ENCODE measurements at places on chromosomes 1 and 21.

DNA sequence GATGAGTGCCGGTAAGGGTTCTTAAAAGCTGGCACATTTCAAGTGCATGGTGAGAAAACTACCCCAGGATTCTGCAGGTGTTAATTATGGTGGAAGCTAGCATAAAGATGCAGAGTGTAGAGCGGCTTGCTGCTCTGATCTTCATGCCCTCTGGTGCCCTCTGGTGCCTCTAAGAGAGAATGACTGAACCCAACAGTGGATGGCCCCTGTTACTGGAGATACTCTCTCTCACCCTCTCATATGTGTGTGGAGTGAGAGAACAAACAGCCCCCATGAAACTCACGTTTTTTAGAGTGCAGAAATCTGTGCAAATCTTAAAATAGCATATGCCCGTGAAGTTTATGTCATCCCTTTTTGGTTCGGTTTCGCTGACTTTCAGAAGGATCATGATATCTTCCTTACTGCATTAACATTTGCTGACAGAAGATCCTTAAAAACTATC, 90.0 kb downstream of the GRIK1 start:
- peak; percentile 68 for DNase-seq

GRCh38 chr1:176878750-176879536, 285.6 kb downstream of the ASTN1 start:
- no peak for DNase-seq

DNA sequence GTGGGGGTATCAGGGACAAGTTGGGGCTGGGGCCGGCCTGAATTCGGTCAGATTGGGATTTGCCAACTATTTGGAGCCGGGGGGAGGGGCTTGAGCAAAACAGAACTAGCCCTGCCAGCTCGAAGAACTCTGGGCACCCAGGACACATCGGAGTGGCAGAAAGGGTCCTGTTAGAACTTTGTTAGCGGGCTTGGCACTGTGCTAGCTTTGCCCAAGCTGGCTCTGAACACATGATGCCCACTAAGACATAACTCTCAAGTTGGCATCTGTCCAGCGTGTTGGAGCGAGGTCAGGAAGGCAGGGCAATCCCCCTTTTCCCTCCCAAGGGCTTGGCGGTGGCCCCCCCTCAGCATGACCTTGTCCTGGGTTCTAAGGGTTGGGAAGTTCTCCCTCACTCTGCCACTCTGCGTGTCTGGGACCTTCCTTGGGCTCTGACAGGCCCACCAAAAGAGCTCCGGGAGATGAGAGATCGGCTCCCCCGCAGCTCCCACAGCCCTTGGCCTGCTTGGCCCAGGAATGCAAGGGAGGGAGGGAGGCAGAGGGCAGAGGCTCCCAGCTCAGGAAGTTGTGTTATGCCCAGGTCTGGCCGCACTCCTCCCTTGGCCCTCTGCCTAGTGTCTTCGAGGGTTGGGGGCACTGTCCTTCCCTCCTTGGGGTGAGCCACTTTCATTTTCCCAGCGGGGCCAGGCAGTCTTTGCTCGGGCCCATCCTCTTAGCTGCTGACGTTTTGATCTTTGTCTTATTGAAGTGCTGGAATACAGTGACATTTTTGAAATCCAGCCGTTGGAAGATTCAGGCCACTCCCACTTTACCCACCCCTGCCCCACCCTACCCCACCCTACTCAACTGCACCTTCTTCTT, 1.2 kb downstream of the LMNA start:
- no peak for DNase-seq

DNA sequence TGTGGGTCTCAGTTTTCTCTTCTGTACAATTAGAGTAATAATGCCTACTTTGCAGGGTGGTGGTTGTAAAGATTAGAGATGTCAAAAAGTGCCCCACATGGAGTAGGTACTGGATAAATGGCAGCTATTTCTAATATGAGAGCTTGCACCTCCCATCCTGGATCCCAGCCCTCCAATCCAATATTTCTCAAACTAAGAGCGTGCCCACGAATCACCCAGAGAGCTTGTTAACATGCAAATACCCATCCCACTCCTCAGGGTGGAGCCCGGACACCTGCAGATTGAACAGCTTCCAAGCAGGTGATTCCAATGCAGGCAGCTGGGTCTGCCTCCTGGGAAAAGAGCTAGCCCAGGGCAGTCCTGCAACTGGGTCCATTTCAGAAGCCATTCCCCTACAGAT, 33.0 kb downstream of the LRRN2 start:
- DNase-seq = no peak

- no peak for DNase-seq
Measured at GRCh38 chr1:110348771-110349170, 9.6 kb downstream of the RBM15 start.

- DNase-seq = peak; percentile 65
Measured at GRCh38 chr1:186155594-186155993, 219.5 kb downstream of the TPR start.

DNA sequence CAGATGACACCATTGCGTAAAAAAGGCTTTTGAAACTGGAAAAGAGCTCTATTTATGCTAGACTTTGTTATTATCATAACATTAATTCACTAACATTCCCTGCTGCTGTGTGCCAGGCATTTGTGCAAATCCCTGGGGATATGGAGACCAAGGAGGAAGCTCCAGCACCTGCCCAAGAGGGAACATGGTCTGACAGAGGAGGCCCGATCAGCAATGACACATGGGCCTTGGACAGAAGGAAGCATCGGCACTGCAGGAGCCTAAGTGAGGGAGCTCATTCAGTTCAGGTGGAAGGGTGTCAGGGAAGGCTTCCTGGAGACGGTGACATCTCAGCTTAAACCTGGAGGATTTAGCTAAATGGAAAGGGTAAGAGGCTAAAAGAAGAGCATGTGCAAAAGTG, 13.9 kb downstream of the CAMK2N1 start:
- no peak for DNase-seq

DNA sequence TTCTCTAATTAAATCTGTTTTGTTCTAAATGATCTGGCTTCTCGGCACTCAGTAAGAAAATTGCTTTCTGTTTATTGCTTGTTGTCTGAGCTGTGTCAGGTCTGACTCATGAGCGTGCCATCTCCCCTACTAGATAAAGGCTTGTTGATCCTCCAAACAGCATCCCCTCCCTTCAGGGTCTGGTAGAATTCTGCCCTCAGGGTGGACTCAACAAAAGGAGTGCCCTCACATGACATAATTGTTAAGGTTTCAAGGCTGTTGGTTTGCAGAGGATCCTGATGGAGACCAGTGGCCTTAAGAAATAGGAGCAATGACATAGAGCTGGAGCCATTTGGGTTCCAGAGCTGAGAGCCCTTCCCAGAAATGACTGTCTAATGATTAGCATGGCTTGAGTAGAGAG, 36.0 kb upstream of the ATP2B4 start:
- DNase-seq = no peak

DNA sequence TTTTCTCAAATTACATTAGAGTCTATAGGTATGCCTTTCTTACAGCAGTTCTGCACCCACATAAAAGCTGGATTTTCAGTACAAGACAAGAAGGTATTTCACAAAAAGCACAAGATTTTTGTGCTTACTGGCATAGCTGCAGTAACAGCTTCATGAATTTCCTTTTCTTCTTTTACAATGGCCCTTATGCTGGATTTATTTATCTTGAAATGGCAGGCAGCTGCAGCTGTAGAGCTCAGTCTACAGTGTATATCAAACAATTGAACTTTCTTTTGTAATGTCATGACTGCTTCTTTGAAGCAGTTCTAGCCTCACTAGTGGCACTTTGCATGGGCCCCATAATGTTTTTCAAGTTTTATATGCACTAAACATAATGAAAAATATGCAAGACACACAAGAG, 510.2 kb downstream of the KCNT2 start:
- DNase-seq = no peak

GRCh38 chr1:160767395-160768294, 28.3 kb upstream of the LY9 start:
- no peak for DNase-seq

DNA sequence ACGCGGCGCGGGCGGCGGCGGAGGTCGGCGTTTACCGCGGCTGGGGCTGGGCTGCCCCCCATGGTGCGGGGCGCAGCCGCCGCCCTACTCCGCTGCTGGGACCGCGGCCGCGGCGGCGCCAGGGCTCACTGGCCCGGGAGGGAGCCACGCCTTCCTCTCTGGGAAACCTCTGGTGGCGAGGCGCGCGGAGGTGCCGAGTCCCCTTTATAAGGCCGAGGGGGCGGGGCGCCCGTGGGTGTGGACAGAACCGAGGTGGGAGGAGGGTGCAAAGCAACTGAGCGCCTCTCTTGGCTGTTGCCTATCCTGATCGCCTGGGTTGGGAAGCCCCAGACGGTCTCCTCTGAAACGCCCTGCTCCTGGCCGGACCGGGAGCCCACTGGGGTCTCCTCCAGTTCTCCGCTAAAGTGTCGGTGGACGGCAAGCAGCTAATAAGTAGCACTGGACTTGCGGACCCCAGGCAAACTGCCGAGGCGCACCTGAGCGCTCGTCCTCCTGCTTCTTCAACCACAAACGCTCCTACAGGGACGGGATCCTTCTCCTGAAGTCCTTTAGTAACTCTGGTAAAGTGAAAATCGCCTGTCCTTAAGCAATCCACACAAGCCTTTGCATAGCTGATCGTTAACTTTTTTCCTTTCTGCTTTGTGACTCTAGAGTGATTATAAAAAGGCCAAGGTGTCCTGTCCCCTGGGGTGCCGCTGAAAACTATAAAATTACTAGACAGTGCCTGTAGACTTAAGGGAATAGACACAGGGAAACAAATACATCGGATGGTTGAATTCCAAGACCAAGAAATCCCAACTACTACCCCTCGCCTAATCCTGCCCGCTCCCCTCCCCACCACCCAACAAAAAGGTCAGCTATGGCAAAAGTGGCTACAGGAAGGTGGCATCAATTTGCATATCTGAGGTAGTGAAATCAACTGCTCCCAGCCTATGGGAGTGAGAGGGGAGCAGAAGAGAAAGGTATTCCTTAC, at the start of gene PTGER3:
Gene PTGER3, minus strand, starts transcription at position 182 of the 973 bp plus-strand sequence. CDS start 239 bp downstream, outside the sequence.
- DNase-seq = no peak

DNA sequence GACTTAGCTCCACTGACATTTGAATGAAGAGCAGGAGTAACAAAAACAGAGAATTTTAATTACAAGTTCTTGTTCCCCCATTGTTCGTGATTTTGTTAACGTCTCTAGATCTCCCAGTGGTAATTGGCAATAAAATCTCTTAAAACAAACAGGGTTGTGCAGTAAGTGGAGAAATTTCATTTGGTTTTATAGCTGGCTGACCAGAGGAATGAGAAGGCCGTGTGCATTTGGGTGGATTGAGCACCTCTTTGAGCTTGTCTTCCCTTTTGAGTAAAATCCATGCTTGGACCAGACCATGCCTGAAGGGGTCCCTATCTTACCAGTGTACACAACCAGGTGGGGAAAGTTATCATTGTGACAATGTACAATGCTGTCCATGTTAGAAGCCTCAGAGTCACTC, 137.8 kb downstream of the HIVEP3 start:
- DNase-seq = no peak

DNA sequence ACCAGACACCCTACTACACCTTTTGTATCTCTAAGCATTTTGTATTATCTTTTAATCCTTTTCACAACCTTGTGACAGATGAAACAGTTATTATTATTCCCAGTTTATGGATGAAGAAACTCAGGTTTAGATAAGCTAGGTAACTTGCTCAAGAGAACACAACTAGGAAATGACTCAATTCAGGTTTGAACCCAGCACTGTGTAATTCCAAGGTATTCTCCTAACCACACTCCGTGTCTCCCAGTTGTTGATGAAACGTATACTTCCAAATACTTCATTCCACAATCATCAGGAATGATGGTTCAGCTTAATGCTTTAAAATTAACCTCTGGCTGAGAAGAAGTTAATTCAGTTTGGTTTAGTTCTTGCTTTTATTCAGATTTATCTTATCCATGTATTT, 51.7 kb upstream of the MRPS6 start:
- DNase-seq = no peak

DNA sequence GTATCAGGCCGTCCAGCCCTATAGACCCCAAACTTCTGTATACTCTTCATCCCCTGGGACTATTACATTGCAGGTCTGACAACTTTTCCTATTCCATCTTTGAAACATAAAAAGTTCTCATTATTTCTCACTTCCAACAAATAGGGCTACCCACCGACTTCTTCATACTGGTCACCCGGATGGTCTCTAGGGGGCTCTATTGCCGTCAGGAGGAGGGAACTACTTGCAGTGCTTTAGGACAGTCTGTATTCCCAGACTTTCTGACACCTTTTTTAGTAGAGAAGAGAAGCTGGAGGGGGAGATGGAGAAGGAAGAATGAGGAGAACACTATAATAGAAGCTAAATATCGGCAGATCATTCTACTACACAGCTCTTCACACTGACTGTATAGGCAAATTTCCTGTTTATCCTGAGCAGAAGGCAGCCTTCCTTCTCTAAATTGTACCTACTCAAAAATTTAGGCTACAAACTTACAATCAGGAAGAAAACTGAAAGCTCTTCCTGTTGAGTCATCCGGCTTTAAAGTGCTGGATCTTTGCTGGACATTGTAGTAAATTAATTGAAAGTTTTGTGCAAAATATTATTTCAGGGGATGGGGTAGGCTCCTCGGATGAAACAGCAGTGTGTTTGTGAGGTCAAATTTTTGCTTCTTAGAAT, 54.6 kb downstream of the CDC7 start:
- DNase-seq = peak; percentile 48

- no peak for DNase-seq
Measured at GRCh38 chr21:45258466-45258865, 29.2 kb downstream of the POFUT2 start.

DNA sequence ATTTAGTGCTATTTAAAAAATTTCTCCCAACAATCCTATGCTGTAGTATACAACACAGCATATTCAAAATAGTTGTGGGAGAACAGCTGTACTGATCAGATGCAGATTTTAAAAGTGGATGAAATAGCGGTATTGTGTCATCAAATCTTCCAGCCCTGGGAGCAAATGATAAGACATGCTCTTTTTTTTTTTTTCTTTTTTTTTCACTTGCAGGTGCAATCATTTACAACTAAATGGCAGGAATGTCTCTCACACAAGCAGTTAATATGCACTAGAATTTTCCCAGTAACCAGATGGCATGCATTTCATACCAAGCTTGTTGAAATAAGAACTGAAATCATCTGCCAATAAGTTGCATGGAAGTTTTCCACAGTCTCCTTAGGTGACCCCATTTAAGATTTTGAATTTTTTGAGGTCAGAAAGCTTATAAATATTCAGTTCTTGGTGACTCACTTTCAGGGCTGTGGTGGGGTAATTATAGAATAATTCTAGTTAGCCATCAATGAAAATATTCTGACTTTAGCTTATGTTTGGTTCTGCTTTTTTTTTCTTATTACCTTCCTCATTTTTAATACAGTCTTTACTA, 623.9 kb upstream of the NR5A2 start:
- DNase-seq = no peak

- no peak for DNase-seq
Measured at GRCh38 chr1:110636149-110636935, 30.2 kb upstream of the KCNA2 start.

DNA sequence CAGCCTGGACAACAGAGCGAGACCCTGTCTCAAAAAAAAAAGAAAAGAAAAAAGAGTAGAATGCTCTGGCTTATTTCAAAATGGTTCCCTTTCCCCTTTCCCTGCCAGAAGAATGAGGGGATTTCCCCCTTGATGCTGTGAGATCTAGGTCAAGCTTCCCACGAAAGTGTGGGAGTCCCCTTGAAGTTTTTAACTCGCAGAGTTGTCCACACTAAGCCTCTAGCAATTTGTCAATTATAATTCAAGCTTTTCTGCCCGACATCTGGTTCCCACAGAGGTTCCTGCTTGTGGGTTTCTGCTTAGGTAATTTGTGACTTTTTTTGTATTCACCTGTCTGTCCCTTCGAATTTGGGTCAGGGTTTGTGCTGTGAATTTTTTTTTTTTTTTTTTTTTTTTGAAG, 62.8 kb downstream of the ZFYVE9 start:
- DNase-seq = no peak

- no peak for DNase-seq
Measured at GRCh38 chr1:228453614-228454013, 33.6 kb upstream of the RNF187 start.

GRCh38 chr21:46226146-46226545, 2.4 kb downstream of the LSS start:
- DNase-seq = no peak
